ENCODE measurements at places on chromosomes 1 and 21. TPM values are rescaled to one million over a fixed set of nuclear protein-coding genes. Genes with fewer than 3 reads are reported as not detected.

DNA sequence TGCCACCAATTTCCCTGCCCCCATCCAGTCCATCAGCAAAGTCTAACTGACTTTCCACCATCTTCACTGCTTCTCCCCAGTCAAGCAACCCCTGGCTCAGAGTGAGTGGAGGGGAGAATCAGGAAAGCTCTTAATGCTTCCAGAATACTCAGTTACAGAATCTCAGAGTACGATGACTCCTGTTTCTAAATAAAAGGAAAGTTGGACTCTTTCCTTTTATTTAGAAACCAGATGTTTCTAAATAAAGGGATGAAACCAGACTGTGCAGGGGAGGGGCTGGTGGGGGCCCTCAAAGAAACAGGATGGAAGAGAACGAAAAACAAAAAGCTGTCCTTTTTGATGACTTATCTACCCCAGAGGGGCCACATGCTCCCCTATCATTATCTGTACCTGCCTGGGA lies 85.2 kb upstream of the PPM1J start:
- DNase-seq = no peak

DNA sequence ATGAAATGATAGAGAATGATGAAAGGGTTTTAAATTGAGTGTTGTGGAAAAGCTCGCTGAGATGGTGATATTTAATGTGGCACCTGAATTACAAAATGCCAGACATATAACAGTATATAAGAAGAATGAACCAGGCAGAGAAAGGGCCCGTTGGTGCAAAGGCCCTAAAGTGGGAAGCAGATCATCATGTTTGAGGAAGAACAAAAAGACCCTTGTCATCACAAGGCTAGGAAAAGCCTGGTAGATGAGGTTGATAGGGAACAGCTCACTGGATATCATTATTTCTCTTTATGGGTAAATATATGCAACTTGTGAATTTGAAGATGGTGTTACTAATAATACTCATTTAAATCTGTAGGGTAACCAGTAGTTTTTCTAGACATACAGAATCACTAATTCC lies 11.0 kb downstream of the RAP1A start:
- DNase-seq = no peak

DNA sequence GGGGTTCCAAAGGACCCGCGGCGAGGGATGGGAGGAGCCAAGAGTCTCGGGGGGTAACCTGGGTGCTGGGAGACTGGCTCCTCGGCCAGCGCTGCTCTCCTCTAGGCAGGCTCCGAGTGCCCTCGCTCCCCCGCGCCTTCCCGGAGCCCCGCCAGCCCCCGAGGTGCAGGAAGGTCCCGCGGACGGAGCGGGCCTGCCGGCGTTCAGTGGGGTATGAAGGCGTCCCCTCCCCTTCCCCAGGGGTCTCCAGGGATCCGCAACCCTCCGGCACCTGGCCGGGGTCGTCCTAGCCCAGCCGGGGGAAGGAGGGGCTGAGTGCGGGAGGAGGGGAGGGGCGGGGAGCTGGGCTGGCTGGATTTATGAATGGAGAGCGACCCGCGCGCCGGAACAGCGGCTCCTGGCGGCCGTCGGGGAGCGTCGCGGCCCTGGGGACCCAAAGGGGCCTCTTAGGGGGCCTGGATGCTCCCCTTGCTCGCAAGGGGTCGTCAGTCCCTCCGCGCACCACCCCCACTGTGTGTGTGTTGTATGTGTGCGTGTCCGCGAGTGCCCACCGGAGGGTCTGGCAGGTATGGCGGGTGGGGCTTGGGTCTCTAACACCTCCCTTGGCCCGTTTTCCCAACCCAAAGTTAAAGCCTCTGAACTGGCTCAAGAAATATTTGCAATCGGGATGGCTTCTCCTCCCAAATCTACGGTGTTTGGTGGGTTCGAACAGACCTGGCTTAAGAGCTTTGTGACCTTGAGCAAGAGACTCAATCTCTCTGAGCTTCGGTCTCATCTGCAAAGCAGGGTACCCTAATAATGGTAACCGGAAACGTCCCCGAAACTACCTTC lies 642 bp downstream of the HCRTR1 start:
- DNase-seq = peak; percentile 22

Gene LCA5L
- total RNA-seq = 0.65 TPM

GRCh38 chr1:1400576-1401456 lies 1.7 kb upstream of the CCNL2 start:
- DNase-seq = no peak

DNA sequence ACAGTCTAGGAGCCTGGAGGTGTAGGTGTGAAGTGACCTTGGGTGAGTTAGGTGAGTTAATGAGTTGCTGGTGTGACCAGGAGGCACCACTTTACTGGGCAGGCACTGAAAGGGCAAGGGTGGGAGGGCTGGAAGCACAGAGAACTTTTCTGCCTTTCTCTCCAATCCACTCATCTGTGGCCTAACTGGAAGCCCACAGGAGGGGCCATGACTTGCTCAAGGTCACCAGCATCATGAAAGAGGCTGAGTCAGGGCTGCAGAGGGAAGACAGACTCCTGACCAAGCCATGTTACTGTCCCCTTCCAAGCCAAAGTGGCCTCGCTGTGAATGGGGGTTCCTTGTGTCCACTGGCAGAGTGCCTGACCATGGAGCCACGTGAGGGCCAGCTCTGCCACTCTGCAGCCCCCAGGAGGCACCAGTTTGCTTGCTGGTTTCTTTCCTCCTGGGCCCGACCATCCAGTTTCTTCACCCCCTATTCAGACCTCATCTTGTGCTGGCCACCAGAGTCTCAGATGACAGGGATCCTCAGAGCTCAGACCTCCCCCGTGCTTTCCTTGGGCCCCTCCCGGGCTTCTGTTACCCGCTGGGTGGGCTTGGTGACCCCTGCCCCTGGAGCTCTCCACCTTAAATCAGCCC lies 4.3 kb upstream of the BSND start:
- no peak for DNase-seq

- no peak for DNase-seq
Measured at GRCh38 chr1:67005068-67005467, 48.9 kb downstream of the SLC35D1 start.

- no peak for DNase-seq
Measured at GRCh38 chr1:216205176-216205575, 218.1 kb downstream of the USH2A start.

DNA sequence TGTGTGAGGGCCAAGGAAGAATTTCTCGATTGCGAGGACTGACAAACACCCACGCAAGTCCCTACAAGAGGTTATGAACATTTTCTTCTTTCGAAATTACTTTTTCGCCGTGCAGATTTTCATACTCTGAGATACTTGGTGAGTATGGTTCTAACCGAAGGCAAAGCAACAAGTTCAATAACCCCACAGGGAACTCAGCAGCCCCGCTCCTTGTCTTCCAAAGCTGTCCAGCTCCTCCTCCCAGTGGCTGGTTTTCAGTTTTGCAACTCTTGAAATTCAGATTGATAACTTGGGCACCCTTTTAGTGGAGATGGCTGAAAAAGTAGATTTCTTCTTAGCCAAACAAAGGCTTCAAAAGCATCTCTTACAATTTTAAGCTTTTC lies 154.4 kb downstream of the SETD4 start:
- DNase-seq = peak; percentile 20

DNA sequence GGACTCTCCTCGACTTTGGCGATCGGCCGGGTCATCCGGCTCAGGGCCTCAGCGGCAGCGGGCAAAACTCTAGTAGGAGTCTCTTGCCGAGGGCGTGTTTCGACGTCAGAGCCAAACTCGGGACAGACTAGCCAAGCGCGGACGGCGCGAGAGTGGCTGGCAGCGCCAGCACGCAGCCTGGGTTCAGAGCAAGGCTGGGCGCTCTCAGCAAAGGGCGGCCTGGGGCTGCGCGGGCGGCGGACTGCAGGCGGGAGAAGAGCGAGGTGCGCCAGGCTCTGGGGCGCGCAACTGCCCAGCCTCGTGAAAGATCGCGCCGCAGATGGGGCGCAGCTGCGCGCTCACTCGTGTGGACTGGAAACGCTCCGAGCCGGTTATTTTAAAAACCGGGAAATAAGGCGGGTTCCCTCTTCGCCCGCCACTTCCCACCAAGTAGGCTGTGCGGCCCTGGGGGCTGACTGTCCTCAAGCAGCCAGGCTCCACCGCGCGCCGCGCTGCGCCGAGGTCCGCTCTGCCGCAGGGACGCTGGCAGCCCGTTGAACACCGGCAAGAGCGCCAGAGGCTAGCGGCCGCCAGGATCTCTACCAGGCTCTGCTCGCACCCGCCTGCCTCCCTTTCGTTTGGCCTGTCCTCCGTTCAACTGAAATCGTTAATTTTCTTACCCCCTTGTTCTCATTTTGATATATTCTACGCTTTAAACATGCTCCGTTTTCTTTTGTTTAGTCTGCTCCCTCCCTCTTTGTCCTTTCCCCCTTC lies 2.4 kb downstream of the ALX3 start:
- no peak for DNase-seq

DNA sequence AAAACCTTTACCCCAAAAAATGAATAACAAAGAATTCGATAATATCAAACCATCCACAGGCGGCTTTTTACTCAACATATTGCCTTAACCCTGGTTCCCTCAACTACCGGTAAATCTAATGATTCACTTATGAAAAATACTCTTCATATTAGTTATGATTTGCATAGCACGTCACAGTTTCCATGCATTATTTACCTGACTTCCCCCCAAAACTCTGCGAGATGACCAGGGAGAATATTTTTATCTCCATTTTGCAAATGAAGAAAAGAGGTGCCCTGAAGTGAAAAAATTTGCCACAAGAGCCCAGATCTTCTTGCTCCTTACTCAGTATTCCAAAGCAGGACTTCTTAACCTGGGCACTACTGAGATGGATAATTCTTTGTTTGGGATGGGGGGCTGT lies 2.9 kb downstream of the JAK1 start:
- DNase-seq = no peak

- peak; percentile 60 for DNase-seq
Measured at GRCh38 chr1:32180186-32181060, 948 bp downstream of the TXLNA start.

- no peak for DNase-seq
Measured at GRCh38 chr1:42935313-42935895, 23.3 kb downstream of the SLC2A1 start.

Gene MPZ
- 1.2 TPM for total RNA-seq

Gene LORICRIN
- total RNA-seq = not detected

Data from fibroblast of the aortic adventitia (primary cell).